ENCODE measurements at places on chromosomes 12 and 14.

- DNase-seq: no peak
Observed at GRCh38 chr12:21528953-21529352, 2.9 kb downstream of the SPX start.

DNA sequence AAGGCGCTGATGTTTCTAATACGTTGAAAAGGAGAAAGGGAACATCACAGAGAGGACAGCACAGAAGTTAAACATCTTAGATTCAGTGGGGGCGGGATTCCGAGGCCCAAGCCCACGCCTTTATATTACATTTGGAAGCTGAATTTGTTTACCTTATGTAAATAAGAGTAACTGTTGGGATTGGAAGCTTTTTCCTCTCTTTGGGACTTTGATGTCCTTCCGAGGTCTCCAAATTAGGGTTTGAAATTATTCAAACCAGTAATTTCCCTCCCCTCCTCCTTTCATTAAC lies 6.4 kb downstream of the FOXA1 start:
- DNase-seq: no peak

- DNase-seq: no peak
Observed at GRCh38 chr14:33290641-33291040, 352.0 kb downstream of the NPAS3 start.

DNA sequence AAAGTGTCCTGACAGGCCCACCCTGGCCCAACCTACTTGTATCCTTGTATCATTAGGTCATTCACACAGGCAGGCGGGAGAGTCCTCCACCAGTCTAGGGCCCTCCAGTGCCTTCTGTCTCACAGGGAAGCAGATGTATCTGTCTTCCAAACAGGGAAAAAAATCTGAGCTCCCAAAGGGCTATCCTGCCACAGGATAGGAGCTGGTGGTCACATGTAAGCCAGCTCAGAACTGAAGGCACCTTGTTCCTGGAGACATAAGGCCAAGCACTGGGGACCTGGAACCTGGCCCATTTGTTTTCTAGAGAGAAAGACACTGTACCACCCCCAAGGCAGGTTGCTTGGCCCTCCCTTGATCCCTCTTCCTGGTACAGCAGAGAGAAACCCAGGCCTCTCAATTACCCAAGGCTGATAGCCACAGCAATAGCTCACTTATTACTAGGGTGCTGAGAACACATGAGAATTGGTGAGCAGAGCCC lies 19.4 kb upstream of the PLEKHH1 start:
- DNase-seq: no peak

DNA sequence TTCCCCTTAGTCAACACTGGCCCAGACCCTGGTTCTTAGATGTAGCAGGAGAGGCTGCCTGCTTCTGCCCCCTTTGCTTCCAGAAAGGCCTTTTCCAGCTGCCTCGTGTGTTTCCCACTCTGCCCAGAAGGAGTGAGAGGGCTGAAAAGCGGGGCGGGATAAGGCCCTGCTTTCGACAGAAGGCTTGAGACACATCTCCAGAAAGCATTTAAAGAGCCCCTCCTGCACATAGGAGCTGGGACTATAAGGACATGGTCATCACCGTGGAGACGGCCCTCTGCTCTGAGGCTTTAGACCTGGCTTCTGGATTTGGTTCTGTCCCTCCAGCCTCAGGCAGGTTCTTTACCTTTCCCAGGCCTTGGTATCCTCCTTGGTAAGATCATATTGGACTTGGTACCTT lies 11.9 kb downstream of the CALM1 start:
- DNase-seq: no peak

DNA sequence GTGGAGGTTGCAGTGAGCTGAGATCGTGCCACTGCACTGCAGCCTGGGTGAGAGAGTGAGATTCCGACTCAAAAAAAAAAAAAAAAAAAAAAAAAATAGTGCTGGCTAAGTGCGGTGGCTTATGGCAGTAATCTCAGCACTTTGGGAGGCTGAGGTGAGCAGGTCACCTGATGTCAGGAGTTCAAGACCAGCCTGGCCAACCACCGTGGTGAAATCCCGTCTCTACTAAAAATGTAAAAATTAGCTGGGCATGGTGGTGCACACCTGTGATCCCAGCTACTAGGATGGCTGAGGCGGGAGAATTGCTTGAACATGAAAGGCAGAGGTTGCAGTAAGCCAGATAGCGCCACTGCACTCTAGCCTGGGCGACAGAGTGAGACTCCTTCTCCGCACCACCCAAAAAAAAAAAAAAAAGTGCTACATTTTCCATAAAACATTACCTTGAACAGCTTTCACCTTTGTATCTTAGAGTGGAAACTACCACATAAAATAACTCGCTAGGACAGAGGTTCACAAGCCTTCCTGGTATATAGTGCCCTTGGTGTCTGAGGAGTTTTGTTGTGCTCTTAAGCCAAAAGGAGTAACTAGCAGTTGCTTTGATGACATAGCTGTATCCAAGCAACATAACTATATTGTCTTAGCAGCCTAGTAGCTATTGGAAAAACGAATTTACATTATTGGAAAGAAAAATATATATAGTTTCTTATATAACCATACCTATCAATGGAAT lies 11.1 kb downstream of the PTGES3 start:
- no peak for DNase-seq

- no peak for DNase-seq
Observed at GRCh38 chr12:126419131-126419530, 1353.9 kb downstream of the AACS start.

- no peak for DNase-seq
Observed at GRCh38 chr12:33763331-33763730, 259.0 kb upstream of the ALG10 start.
